ENCODE measurements at places on chromosomes 1 and 21. TPM values are rescaled to one million over a fixed set of nuclear protein-coding genes. Genes with fewer than 3 reads are reported as not detected.

DNA sequence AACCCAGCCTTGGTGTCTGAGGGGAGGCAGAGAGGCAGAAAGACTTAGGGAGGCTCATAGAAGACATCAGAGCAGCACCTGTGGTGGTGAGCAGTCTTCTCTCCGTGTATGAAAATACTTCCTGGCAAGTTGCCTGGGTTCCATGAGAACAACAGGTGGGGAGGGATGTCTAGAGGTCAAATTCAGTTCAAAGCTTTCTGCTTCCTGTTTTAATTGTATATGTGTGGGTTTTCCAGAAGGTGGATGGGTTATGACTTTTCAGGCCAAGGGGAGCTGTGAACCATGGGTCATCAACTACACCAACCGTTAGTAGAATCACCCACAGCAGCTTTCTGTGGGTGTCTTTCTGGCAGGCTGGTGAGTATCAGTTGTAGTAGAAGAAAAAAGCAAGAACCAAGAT, 4.1 kb upstream of the FCRL2 start:
- no peak for DNase-seq

DNA sequence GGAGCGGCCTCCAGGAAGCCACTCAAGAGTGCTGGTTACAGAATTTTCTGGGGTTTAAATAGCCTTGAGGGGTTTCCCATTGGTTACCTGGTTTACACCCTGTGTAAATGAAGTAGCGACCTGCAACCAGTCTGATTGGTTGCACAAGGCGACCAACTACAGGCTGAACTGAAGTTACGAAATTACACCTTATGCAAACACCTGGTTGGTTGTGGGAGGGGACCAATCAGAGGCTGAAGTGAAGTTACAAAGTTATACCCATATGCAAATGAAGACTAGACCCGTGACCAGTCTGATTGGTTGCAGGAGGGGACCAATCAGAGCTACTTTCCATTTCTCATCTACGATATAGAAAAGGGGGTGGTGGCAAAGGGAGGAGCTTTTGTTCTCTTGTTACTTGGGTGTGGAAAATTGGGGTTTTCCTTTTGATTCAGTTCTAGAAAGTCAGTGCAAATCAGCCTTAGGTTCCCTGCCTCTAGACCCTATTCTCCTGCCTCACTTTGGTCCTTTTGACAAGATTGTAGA, 22.2 kb upstream of the C1orf174 start:
- no peak for DNase-seq

DNA sequence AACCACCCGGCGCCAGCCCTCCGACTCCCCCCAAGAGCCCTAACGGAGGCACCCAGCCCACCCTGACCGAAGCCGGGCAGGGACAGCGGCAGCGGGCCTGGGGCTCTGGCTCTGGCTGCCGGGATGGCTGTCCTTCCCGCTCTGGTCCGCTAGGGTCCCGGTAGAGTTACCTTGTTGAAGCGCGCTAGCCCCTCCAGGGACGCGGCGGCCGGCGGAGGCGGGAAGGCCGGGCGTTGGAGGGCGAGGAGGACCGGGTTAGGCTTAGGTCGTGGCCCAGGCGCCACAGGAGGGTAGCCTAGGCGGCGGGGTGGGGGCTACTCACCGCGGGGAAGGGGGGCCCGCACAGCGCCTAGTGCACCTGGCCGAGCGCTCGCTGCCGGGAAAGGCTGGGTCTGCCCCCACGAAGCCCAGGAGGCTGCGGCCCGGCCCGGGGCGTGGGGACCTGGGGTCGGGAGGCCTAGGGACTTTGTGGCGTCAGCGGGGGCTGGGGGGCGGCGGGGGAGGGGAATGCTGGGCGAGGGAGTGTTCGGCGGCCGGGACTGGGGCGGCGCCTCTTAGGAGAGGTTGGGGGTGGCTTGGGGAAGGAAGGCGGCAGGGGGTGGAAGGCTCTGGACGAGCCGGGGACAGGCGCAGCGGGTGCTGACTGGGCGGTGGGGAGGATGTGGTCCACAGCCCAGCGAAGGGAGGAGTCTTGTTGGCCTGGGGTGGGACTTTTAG, at the start of gene TRIM17:
TSS of gene TRIM17 (minus strand) at position 645 of the 717 bp plus-strand sequence. CDS start 1,789 bp downstream, outside the sequence.
- DNase-seq: no peak

Gene SLC35F3
- 11.9 TPM for total RNA-seq

Gene CRABP2
- total RNA-seq: 9.6 TPM

DNA sequence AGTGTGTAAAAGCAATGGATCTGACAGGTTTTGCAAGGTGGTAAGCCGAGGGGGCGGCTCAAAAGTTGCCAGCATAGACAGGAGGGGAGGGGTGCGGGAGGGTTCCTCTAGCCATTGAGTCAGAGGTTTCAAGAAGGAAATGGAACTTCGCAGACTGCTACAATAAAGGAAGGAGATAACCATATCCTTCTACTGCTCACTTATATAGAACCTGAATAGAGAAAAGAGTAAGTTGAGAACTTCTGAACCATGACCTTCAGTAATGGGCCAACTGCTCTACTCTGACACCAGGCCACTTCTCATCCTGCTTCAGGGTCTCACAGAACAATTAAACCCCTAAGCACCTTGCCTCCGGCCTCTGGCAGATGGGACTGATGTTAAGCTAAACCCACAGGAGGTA, 26.3 kb upstream of the BCAR3 start:
- no peak for DNase-seq

Gene GSTM2
- total RNA-seq: 23.3 TPM

Gene ACTN2
- total RNA-seq: 4.0 TPM

DNA sequence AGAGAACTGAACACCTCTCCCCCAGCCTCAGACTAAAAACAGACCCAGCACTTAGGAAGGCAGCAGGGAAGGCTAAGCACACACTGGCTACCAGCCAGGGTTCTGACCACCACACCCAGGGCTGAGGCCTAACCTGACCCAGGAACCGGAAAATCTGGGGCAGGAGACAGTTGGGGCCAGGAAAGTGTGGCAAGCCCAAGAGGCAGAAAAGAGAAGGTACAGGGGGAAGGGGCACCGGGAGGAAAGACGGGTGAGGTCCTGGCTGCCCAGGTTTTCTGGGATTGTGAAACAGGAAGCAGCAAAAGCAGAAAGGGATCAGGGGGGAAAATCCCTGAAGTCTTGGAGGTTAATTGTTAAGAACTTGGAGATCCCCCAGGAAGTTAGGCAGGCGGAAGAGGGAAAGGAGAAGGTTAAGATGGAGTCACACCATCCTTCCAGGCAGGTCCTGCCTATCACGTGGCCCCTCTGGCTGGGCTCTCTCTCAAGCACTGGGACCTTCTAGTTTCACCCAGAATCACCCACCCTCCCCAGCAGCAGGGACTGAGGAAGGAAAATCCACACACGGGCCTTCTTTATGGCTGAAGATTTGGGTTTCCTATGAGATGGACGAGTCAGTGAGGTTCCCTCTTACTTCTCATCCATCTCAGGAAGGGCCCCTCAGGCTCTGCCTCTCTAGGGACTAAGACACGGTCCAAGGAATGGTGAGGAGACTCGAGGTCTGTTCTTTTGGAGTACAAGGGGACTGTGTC, 2.6 kb downstream of the HDGF start:
- DNase-seq: no peak

GRCh38 chr1:94816030-94816429, 4.1 kb upstream of the SLC44A3 start:
- DNase-seq: no peak

DNA sequence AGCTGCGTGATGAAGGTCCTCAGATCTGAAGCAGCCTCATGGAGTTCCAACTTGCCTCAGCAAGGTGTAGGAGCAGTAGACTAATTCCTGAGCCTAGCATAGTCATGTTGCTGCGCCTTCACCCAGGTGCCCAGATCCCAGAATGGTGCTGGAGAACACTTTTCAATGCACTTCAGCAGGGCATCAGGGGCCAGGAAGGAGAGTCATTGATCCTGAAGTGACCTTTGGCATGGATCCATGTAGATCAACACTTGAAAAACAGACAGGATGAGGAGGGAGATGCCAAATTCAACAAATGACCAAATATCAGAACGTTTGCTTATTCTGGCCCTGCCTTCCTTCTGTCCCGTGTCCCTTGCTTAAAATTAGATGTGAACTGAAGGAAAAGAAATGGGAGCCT, 91.9 kb downstream of the LEPR start:
- no peak for DNase-seq

GRCh38 chr1:85447006-85447943, 17.7 kb downstream of the DDAH1 start:
- no peak for DNase-seq

- no peak for DNase-seq
Observed at GRCh38 chr1:39657923-39658485, 13.9 kb downstream of the NT5C1A start.

Gene ZNF683
- not detected for total RNA-seq

DNA sequence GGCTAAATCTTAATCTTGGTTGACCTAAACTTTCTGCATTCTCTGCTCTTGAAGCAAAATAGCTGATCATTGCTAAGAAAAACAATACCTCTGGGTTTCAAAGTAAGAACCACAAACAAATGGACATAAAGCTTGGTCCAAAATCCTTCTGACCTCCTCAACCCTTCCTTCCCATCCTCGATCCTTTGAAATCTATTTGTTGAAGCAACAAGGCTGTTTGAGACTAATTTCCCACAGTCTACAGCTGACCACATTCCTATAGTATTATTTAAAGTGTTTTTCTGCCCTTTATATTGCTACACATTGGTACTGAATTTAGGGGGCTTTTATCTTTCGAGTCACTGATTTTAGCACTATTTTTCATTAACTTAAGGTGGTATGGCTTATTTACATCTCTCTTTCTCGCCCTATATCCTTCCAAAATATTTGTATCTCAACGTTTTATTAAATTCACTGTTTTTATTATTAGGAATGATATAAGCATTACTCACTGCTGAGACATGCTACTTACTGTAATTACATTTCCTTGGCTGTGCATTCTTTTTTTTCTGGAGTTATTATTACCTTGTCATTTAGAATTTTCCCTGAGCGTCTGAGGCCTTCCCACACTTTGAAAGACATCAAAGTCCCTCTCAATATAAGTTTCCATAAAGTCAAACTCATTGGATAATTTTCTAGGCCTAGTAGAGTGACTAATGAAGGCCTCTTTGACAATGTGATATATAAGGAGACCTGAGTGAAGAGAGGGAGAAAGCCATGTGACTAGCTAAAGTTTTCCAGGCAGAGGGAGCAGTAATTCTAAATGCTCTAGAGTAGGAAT, 73.9 kb downstream of the RAB3GAP2 start:
- no peak for DNase-seq

- DNase-seq: no peak
Observed at GRCh38 chr1:53575141-53575954, 116.1 kb downstream of the DMRTB1 start.

Gene MAP3K21
- 8.8 TPM for total RNA-seq

DNA sequence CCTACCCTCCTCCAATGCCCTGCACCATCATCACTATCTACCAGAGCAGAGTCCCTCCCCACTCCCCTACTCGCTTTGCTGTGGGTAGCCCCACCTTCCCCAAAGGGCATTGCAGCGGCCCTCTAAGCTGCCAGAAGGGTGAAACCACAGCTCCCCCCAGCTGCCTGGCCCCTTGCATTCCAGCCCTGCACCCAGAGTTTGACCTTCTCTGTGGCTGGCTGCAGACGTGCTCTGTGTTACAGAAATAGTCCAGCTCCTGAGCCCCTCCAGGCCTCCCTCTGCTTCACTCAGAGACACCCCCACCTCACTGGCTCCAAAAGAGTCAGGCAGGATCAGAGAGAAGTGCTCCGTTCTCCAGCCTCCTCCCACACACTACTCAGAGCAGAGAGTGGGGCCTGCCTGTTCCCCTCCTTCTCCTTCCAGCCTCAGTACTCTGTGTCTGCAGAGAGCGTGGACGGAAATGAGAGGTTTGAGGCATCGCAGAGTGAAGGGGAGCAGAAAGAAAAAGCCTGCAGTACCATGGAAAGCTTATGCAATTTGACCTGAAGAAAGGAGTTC, 63.2 kb downstream of the PLEKHA6 start:
- no peak for DNase-seq

- DNase-seq: no peak
Observed at GRCh38 chr1:219121679-219122078, 52.0 kb upstream of the LYPLAL1 start.

Gene OLFML2B
- 3.9 TPM for total RNA-seq

- DNase-seq: peak; percentile 5
Observed at GRCh38 chr1:163361123-163361934, 39.6 kb downstream of the NUF2 start.

DNA sequence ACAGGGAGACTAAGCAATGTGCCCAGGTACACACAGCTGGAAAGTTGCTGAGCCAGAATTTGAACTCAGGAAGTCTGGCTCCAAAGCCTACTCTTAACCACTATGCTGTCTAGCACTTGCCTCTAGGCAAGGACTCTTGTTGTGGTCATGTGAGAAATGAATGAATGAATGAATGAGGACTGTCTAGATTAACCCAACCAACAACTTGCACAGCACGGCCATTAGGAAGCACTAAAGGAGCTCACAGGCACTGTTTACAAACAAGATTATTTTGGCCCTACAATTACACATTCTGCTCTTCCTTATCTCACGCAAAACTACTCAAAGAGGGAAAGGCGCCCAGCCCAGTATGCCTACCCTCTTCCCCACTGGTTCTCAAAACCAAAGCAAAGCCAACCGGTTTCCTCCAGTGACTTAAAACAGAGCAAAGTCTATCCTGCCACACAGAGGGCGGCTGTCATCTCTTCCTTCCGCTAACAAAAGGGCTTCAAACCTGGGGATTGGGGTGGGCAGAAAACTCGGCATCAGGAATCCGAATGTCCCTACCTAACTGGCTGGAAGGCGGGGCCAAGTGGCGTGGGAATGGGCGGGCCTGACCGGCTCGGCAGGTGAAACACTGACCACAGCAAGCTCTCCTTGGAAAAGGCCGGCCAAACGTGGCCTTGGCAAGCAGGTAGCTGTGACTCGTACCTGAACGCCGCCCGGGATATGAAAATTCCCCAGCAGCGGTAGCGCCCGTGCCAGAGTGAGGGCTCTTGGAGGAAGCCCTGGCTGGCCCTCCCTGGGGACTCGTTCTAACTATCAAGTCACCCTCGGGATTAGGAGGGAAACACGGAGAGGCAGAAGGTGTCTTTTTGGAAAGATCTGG, 948 bp downstream of the STK40 start:
- peak; percentile 75 for DNase-seq

DNA sequence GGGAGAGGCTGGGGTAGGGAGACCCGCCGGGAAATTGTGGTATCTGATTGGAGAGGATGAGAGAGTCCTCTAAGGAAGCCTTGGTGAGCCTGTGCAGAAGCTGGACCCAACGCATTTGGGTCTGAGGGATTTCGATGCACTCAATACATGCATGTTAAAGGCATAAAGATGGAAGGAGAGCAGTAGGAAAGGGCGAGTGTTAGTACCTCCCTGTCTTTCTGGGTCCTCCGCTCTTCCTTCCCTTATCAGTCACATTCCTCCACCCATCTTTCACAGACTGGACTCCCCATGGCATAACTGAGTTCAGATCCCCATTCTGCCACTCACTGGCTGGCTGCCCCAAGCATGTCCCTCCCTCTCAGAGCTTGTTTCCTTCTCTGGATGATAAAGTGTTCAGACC, 7.3 kb downstream of the RGS16 start:
- no peak for DNase-seq
